ENCODE measurements at places on chromosomes 1 and 21.

DNA sequence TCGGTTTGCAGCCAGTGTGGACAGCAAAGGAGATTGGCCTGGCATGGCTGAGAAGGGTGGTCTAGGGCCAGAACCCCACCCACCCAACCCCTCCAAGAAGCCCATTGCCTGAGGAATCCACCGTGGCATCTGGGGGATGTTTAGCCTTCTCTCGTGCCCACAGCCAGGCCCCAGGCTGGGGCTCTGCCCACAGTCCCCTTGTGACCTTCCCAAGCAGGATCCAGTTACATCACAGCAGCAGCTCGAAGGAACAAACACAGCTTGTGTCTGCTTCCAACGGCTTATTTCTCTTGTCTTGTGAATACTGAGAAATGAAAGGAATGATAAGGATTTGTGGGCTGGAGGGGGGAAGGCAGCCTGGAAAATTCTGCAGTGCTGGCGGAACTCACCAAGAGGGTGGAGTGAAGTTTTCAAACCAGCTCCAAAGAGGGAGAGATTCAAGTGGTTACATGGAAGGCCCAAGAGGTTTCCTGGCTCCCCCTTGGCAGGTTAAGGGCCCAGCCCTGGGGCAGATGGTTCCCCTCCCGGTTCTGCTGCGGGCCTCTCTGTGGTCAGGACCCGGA, 61.6 kb downstream of the DHRS3 start:
- DNase-seq, result no peak

GRCh38 chr1:224217655-224218623, 34.9 kb downstream of the DEGS1 start:
- DNase-seq, result no peak

DNA sequence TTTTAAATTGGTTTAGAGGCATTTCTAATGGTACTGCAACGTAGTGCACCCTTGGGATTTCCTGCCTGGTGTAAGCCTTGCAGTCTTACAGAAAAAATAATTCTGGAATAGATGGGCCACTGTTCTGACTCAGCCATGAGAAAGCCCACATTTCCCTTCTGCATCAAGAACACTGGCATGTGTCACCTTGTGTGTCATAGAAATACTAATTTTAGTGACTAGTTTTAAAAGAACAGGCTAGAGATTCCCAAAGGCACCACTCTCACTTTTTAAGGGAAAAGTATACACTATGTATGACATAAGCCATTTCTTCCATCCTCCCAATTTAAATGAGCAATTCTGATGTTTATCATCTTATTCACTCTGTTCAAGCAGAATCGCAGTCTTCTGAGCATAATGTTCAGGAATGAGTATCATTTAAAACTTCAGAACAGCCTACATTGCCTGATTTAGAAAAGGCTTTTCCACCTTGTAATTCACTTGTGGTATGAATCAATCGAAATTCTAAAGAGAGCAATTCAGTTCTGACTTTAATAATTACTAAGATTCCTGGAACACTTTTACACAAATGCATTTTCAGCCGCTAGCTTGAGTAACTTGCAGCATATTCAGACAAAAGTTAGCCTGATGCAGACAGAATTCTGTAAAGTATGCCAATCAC, 18.8 kb downstream of the RGS13 start:
- DNase-seq, result no peak

DNA sequence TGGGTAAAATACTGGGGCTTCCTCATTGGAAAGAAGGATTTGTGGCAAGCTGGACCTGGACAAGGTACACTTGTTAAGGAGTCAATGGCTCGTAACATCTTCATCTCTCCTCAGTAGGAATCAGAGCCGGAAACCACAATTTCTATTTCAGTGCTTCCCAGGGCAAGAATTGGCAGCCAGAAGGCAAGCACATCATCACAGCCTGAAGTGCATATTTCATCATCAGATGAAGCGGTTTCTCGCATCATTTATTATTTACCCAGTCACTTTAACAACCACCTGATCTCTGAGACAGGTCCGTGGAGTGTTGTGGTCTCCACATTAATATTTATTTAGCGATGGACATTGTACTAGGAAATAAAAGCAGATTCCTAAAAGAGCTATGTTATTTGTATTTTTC, 55.0 kb downstream of the KCNJ15 start:
- DNase-seq, result no peak

DNA sequence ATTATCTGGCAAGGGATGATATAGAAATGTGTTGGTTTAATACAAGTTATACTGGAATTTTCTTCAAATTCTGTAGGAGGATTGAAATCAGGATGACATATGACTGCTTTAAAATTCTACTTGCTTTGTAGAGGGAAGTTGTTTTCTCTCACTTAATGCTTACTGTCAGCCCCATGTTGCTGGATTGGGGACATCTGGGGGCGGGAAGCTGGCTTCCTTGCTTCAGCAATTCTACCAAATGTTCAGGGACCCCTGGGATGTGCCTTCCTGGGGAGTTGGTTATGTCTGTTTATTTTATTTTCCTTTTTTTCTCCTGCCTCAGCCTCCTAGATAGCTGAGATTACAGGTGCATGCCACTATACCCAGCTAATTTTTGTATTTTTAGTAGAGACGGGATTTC, 63.5 kb downstream of the CNIH3 start:
- DNase-seq, result no peak
